ENCODE measurements at places on chromosomes 6 and 20.

GRCh38 chr6:94462231-94462630, 1042.9 kb upstream of the EPHA7 start:
- DNase-seq, result no peak

DNA sequence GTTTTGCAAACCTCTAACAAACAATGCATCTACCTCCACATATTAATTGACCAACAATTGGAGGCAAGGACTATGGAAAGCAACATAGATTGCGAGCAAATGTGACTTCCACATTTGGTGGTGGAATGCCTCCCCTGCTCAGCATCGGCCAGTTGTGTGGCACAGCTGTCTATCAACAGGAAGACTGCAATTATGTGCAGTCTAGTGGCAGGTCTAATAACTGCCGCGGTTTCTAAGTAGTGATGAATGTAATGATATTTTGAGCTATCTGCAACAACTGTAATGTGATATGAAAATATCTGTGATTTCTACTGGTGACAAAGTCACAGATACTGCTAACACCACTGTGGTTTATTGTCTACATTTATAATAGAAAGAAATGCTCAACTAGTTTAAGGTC, 56.8 kb downstream of the NCR2 start:
- no peak for DNase-seq

- no peak for DNase-seq
Measured at GRCh38 chr6:12261502-12261901, 28.7 kb upstream of the EDN1 start.

- DNase-seq, result no peak
Measured at GRCh38 chr6:35176301-35177024, 35.3 kb upstream of the TCP11 start.

DNA sequence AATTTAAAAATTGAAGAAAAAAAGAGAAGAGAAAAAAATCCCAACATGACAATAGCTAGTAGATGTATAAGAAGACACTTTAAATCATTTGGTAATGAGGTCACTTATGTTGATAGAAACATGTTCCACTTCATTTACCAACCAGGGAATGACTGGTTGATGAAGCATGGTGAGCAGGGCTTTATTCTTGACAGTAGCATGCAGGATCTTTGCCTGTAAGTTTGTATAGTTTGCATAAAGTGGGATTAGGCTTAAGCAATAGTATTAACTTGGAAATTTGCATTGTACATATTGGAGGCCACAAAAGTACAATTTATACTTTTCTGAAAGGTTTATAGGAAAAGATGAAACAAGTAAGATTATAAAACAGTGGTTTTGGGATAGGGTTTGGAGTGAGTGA, 67.0 kb downstream of the NOX3 start:
- DNase-seq, result no peak

GRCh38 chr6:19699932-19700331, 137.2 kb upstream of the ID4 start:
- no peak for DNase-seq

DNA sequence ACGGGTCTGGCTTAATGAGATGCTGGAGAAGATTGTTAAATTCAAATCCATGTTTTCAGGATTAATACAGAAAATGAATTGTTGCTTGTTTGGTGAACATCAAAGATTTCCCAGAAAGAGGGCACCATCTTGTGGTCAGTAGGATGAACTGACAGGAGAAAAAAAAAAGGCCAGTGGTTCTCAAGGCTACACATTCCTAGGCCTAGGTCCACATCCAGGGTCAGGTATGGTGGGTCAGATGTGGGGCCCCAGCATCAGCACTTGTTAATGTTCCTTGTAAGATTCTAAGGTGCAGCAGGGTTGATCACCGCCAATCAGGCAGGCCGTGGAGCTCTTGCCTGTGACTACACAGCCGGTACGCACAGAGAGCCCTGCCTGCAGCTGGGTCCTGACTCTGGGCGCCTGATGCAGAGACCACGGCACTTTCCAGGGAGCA, 34.0 kb upstream of the FOXO3 start:
- DNase-seq, result no peak

GRCh38 chr20:48898210-48898609, 23.3 kb upstream of the ARFGEF2 start:
- no peak for DNase-seq

GRCh38 chr6:131215219-131215618, 80.0 kb downstream of the AKAP7 start:
- no peak for DNase-seq

GRCh38 chr6:90435207-90435899, 138.7 kb upstream of the BACH2 start:
- DNase-seq, result no peak

- DNase-seq, result no peak
Measured at GRCh38 chr20:57482148-57482547, 42.8 kb downstream of the CTCFL start.

- DNase-seq, result no peak
Measured at GRCh38 chr6:64727075-64727474, 980.0 kb downstream of the EYS start.

DNA sequence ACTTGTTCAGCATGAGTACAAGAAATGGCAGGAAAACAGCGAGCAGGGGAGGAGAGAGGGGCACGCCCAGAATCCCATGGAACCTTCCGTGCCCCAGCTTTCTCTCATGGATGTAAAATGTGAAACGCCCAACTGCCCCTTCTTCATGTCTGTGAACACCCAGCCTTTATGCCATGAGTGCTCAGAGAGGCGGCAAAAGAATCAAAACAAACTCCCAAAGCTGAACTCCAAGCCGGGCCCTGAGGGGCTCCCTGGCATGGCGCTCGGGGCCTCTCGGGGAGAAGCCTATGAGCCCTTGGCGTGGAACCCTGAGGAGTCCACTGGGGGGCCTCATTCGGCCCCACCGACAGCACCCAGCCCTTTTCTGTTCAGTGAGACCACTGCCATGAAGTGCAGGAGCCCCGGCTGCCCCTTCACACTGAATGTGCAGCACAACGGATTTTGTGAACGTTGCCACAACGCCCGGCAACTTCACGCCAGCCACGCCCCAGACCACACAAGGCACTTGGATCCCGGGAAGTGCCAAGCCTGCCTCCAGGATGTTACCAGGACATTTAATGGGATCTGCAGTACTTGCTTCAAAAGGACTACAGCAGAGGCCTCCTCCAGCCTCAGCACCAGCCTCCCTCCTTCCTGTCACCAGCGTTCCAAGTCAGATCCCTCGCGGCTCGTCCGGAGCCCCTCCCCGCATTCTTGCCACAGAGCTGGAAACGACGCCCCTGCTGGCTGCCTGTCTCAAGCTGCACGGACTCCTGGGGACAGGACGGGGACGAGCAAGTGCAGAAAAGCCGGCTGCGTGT, 11.6 kb downstream of the TNFAIP3 start:
- no peak for DNase-seq

- DNase-seq, result no peak
Measured at GRCh38 chr6:25053875-25054371, 118.2 kb upstream of the RIPOR2 start.

DNA sequence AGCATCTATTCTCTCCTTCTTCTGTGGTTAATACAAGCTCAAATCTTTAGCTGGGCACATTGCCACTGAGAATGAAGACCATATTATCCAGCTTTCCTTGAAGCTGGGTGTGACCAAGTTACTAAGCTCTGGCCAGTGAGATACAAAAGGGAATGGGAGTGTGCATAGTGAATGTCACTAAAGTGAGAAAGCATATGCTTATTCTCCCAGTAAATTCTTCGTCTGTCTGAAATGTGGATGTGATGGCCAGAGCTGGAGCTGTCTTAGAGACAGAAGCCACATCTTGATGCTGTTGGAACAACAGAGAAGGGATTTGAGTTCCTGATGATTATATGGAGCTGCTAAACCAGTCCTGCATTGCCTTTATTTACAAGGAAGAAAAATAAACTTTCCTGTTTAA, 60.1 kb downstream of the SESN1 start:
- DNase-seq, result no peak

DNA sequence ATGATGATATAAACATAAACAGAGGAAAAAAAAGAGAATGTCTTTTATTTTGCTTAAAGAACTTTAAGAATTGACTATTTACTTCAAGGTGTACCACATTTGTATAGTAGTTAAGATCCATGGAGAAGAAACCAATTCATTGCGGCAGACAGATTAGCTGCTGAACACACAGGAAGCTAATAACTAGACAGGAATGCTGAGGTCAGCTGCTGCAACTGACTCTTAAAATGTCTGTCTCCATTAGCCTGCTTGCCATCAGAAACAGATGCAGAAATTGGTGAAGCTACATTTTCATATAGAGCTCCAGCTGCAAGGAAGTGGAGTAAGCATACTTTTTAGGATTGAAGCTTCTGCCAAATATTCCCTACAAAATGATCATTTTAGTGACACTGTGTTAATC, 939.5 kb downstream of the EPHA7 start:
- no peak for DNase-seq

DNA sequence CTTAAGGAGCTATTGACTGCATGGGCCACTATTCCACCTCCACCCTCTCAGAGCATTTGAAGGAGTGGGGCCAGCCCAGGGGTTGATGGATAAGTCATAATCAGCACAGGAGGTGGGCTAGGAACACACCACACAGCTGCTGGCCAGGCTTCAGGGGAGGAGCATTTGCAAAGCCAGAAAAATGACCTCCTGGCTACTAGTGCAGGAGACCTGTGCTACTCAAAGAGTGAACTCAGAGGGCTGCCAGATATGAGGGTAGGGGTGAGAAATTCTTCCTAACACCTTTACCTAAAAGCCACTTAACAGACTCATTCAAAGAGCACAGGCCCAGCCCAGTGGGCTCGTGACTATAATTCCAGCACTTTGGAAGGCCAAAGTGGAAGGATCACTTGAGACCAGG, 210.8 kb downstream of the TBXT start:
- DNase-seq, result no peak

- DNase-seq, result no peak
Measured at GRCh38 chr6:104954190-104954797, 2.6 kb upstream of the LIN28B start.

DNA sequence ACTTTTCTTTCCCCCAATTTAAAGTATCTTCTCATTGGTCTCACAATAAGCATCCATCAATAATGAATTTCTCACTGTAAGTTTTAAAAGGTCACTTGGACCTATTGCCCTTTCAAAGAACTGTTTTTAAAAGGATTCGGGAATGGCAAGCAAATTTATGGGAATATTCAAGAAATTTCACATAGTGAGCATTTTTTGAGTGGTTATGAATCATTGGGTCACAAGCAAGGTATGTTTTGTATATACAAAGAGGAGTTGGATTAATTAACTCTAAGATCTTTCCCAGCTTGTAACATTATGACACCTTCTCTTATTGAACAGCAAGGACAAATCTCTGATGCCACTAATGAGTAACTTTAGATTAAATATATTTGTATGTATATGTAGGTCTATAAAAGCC, 165.0 kb downstream of the MOXD1 start:
- no peak for DNase-seq

DNA sequence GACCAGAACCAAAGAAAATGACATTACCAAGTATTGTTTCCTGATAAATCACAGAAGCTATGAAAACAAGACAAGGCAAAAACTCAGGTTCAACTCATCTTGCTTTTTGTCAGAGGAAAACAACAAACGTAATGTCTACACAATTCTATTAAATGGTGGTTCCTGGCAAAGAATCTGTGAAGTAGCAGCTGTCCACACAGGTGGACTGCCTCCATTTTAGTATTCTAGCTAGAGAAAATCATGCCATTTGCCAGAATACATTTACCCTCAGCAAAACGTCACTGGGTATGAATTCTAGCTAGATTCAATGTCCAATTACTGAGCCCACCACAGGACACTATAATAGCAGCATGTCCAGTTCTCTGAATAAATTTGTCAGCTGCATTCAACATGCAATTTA, 125.4 kb downstream of the ADGRB3 start:
- DNase-seq, result no peak

GRCh38 chr20:44955270-44955669, 4.9 kb downstream of the TOMM34 start:
- no peak for DNase-seq

DNA sequence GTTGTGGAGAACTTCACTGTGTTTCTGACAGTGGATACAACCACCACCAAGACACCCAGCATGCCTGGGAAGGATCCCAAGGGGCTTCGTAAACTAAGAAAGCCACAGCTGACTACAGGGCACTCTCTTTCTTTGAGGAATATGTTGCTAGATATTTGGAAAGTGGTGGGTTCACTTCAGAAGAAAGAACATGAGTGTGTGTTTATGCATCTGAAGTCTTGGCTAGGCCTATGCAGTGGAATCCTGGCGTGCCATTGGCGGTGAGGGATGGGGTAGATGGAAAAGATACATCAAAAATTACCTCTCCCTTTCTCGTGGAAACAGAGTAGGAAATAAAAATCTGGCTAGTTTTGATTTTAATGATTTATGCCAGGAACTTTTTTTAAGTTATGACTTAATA, 187.7 kb downstream of the PDE7B start:
- no peak for DNase-seq

GRCh38 chr6:170271771-170272314, 19.0 kb downstream of the DLL1 start:
- DNase-seq, result no peak

- DNase-seq, result no peak
Measured at GRCh38 chr6:5090603-5091002, 5.5 kb downstream of the PPP1R3G start.

DNA sequence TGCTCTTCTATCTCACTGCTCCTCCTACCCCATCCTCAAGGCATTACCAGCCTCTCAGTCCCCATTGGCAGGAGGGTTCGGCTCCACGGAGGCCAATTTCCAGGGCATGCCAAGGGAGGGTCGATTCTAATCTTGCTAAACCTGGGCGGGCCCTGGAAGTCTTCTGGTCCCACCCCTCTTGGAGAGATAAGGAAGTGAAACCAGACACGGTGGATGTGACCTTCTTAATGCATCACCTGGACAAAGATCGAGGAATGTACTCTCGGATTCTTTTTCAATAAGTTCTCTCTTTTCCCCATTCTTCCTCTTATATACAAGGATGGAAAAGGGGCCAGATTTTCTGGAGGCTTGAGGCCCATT, 112.2 kb upstream of the ARMC2 start:
- DNase-seq, result no peak
